ENCODE measurements at places on chromosomes 11 and 22.

DNA sequence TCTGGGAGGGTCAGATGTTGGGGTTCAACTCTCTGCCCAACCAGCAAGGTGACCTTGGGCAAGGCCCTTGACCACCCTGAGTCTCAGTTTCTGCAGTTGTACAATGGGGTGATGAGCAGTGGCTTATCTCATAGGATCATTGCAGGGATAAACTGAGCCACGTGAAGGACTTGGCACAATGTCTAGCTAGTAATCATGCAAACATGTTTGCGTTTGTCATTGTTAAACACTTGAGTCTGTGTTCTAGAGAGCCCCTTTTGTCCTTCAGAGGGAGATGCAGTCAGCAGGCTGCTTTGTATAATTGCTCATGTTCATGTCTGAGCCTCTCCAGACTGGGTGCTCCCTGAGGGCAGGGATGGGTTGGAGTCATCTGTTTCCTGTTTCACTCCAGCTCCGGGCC, 15.8 kb downstream of the CD82 start:
- DNase-seq = no peak

GRCh38 chr11:15780837-15781236, 575.5 kb downstream of the SOX6 start:
- DNase-seq = no peak

DNA sequence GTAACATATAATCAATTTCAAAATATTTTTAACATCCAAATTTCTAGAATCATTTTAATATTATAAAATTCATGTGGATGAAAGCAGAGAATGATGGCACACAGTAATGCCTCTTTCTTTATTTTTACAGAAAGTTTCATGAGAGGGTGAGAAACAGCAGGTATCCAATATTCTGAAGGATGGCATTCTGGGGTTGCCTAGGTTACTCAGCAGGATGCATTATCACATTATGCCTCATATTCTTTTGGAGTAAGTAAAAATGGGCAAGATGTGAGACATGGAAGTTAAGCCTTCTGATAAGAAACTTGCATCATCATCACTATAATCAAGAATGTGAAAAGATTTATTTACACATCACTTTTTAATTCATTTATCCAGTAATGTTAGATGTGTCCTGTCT, 148.7 kb upstream of the PGR start:
- no peak for DNase-seq

GRCh38 chr11:114176321-114176720, 116.8 kb downstream of the ZBTB16 start:
- DNase-seq = no peak

DNA sequence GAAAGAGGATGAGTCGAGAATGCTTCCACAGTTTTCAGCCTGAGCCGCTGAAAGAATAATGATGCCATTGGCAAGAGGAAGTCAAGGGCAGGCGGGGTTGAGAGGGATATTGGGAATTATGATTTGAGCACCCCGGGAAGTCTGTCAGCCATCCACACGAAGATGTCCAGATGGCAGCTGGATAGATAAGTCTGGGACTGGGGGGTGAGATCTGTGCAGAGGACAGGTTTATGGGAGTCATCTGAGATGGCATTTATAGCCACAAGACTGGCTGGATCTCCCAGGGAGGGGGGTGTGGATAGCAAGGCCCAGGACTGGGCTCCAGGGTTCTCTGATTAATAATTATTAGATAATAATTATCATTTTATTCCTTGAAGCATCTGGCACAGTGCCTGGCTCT, 5.1 kb upstream of the STIP1 start:
- DNase-seq = no peak

GRCh38 chr11:91257667-91258066, 967.0 kb upstream of the FAT3 start:
- no peak for DNase-seq

- no peak for DNase-seq
Observed at GRCh38 chr11:19805827-19806226, 93.2 kb downstream of the NAV2 start.

DNA sequence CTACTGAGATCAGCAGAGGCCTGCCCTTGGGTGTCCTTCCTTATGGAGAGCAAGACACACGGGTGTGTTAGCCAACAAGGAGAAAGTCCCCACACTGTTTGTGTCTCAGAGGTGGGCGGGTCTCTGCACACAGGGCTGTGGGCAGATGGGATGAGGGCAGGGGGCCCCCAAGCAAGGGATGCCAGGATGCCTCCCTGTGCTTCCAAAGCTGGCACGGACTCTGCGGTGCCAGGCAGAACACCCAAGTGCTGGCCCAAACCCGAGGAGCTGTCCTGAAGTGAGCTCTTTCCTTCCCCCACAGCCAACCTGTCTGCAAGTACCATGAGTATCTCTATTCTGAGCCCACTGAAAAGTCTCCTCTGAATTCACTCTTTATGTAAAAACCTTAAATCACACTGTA, 273.3 kb downstream of the CTTN start:
- DNase-seq = no peak

GRCh38 chr11:61791737-61792309, 576 bp downstream of the TMEM258 start:
- DNase-seq = peak; percentile 73

- DNase-seq = no peak
Observed at GRCh38 chr11:62012451-62012831, 45.0 kb upstream of the FTH1 start.

DNA sequence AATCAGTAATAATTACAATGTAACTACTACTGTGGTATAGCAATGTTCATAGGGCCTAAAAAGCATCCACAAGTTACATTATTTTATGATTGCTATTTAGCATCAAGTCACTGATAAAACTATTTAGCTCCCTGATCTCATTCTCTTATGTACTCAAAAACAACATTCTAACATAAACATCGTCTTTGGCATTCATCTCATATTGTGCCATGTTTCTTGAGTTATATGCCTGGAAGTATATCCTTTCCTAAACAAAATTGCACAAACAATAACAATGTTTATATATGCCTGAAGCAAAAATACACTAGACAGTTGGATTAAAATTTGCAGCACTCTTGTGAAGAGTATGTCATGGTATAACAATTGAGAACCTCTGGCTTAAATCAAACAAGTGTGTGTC, 34.1 kb downstream of the HORMAD2 start:
- DNase-seq = no peak

DNA sequence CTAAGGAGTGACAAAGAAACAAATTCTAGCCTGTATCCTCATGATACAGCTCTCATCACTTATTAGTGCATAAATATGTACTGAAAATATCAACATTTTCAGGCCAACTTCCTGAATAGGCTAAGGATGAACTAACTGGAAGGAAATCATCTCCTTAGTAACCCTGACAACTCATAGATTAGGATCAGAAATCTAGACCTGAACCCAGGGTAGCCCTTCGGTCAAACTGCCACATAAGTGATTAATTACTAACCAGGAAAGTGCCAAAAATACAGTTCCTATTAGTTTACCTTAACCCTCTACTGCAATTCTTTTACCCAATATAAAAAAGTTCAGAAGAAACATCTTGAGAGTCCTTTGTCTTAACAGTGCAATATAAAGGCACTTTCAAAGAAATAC, 40.0 kb downstream of the AMBRA1 start:
- DNase-seq = no peak

DNA sequence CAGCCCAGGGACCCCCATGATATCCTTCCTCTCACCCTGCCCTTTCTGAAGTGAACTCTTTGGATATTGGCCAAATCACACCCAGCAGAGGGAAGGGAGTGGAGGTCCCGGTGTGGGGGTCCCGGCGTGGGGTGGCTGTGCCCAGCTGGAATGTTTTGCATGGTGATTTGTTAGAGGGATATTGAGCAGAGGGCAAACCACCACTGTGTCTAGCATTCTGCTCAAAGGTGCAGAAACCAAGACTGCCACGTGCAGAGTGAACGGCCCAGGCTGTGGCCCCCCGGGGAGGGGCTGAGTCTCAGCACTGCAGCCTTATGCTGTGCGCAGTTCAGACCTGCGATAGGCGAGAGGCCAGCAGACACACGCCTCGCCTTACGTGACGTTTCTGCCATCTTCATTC, 7.9 kb upstream of the BID start:
- no peak for DNase-seq

DNA sequence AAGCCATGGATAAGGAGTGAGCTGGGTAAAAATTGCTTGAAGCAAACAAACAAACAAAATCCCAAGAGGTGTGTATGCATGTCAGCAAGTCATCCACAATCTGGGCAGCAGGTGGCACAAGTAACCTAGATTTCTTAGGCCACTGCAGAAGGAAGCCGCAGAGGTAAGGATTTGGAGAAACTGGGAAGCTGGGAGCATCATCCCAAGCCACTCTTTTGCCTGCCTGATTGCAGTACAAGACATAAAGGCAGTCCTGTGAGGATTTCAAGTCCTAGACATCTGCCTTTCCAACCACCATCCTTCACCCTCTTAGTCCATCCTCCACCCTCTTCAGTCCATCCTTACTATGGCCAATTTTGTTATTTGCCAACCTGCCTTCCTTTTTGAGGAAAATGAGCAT, 67.2 kb upstream of the BMAL1 start:
- DNase-seq = no peak

GRCh38 chr11:10490032-10490397, 35.0 kb downstream of the AMPD3 start:
- DNase-seq = no peak

DNA sequence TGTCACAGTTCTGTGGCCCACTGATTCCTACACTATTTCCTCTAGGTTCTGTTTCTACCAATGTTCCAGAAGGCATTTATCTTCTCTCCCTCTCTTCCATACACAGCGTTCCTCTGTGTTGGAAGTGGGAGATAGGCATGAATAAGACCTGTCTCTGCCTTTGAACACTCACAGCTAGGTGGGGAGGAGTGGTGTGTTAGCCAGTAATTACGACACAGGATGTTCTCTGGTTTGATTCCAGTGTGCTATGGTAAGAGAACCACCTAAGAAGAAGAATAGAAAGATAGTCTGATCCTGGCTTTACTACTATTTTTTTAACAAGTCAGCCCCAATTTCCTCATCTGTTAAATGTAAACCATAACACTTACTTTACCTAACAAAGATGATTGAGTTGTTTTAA, 200.2 kb upstream of the MTMR2 start:
- DNase-seq = no peak

- DNase-seq = no peak
Observed at GRCh38 chr22:50271519-50271970, 1.4 kb upstream of the MAPK11 start.

DNA sequence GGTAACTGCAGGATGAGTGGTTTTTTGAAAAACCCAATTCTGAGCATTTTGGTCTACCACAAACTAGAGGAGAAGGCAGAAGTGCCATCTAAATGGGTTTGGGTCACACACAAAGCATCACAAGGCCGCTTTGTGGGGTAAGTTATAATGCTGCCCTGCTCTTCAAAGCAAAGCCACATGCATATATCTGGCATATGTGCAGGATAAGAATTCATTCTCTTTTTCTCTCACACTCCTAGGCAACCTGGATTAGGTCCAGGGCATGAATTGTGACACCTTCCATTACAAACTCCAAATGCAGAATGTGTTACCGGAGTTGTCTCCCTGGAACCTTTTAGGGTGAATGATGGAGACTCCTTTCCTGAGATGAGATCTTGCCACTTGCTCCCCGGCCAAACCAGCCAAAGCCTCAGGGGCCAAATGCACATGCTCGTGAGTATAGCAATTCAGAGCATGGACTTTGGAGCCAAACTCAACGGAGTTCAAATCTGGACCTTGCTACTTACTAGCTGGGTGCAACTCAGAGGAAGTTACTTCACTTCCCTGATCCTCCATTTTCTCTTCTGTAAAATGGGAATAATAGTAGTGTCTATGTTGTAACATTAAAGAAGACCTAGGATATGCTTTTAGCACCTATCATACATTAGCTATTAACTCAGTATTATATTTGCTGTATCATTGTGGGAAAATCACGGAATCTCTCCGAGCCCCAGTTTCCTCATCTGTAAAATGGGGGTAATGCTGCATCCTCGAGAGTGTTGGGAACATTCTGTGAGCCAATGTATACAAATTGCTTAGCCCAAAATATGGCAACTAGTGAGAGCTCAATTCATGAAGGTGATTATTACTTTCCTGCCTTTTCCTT, 96.6 kb downstream of the COMMD9 start:
- no peak for DNase-seq

- peak; percentile 6 for DNase-seq
Observed at GRCh38 chr11:57566905-57567514, 462 bp downstream of the UBE2L6 start.

GRCh38 chr11:44110231-44110679, 14.8 kb downstream of the EXT2 start:
- DNase-seq = no peak

DNA sequence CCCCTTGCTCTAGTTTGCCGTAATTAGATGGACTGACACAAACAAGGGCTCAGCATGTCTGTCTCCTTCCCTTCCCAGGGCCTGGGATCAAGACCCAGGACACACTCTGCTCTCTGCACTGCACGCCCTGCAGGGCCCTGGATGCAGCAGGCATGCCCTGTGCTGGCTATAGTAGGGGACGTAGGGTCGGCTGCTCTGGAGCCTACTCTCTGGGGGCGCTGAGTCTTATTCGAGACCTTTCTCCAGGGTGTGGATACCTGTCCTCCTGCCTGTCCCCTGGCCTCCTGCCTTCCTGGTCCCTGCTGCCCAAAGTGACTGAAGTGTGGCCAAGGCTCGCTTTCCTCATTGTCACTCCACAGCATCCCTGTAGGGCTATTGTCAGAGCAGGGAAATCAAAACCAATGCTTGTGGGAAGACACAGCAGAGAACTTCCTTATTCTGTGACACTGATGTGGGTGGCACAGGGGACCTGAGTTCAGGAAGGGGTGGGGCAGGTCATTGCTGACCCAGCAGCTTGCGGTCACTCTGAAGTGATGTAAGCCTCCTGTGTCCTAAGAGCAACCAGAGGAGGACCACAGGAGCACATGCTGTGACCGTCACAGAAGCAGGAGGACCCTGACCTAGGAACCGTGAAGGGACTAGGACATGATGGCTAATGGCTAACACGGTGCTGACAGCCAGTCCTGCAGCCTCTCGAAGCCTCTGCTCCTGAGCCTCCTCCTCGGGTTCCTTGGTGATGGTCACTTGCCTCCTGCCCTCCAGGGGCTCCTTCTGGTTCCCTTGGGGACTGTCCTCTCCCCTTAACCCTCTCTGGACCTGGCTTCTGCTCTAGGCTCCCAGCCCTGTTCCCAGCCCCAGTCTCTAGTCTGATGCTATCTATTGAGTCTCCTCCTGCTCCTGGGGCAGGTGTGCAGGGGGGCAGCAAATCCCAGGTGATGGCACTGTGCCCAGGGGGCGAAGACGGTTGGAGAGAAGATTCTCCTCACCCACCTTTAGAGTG, 10.3 kb downstream of the APOBEC3A start:
- no peak for DNase-seq

DNA sequence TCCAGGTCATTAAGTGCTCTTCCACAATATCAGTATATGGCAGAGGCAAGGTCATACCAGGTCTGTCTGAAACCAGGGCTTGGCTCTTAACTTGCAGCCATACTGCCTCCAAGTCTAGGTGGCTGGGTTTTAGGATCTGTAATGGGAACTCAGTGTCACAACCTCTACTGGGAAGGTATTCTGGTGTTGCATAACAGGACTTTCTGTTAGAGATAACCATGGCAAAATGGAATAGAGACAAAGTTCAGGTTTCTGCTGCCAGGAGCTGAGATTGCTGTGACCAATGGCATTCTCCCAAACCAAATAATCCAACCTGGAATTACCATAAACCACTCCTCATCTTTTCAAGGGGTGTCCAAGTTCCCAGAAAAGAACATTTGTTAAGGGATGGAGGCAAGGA, 6.8 kb upstream of the SAA1 start:
- DNase-seq = no peak

Data from urinary bladder (tissue), 4 donors.